Mucosa of gallbladder (tissue), 1 donor: ENCODE measurements at places on chromosomes 13 and 19. TPM values are rescaled to one million over a fixed set of nuclear protein-coding genes. Genes with fewer than 3 reads are reported as not detected.

The IL17D gene
- 7.1 TPM for total RNA-seq

DNA sequence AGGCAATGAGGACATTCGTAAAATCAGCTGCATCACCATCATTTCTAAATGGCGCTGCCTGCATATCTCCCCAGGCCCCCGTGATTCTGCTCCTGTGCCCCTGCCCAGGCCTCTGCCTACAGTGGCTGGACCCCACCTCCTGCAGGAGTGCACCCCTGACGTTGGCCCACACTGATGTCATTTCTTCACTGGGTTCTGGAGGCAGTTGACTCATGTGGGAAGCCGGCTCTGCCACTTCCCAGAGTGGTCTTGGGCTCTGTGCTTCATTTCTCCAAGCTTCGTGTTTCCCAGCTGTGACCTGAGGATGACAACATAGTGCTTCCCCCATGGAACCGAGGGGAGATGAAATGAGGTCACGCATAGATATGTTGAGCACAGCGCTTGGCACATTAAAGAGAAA lies 19.9 kb downstream of the CCNE1 start:
- DNase-seq: no peak

The OR7D2 gene
- total RNA-seq: not detected

GRCh38 chr19:14408491-14409145 lies 10.5 kb downstream of the DDX39A start:
- DNase-seq: no peak

GRCh38 chr19:2170987-2171348 lies 7.2 kb downstream of the DOT1L start:
- no peak for DNase-seq

The ZNF154 gene
- 11.7 TPM for total RNA-seq

DNA sequence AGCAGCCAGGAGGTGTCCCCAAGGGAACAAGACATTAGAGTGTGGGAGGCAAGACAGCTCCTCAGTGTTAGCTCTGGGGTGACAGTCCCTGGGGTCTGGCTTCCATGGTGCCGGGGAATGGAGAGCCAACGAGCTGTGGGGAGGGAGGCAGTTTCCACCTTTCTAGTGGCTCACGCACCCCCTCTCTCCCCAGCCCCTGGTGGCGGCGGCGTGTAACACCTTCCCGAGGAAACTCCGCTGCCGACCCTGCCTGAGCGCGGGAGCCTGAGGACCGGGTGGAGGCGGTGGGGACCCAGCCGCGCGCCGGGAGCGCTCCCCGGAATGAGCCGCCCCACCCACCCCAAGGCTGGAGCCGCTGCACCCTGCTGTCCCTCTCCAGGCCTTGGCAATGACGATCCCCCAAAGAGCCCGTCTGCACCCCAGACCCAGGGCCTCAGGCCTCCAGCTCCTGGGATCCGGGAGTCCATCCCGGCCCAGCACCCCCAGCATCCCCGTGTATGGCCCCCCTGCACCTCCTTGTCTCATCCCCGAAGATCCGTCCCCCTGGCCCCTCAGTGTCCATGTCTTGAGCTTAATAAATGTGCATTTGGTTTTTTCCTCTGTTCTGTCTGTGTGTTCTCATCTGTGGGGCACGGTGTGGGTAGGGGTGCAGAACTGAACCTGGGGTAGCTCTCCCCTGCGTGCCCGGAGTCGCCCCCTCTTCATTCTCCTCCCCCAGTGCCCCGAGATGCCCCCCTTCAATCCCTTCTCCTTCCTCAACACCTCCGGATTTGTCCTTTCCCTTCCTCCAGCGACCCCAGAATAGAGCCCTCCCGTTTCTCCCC lies 622 bp upstream of the FXYD5 start:
- no peak for DNase-seq

DNA sequence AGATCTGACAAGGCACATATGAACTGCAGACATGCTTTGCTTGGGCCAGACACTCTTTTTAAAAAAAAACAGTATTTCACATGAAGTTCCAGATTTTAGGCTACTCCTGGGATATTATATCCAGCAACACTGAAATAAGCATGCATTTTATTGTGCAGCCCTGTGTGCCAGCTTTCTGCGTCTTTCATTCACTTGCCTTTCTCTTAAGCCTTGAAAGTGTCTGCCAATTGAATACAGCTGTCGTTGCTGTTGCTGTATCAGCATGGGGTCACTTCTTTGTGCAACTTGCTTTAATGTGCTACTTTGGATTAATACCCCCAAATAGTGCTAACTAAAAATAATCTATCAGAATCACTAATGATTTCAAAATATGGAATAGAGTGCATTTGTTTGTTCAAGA lies 657.8 kb downstream of the SLITRK6 start:
- DNase-seq: no peak

The IGFL3 gene
- total RNA-seq: not detected

DNA sequence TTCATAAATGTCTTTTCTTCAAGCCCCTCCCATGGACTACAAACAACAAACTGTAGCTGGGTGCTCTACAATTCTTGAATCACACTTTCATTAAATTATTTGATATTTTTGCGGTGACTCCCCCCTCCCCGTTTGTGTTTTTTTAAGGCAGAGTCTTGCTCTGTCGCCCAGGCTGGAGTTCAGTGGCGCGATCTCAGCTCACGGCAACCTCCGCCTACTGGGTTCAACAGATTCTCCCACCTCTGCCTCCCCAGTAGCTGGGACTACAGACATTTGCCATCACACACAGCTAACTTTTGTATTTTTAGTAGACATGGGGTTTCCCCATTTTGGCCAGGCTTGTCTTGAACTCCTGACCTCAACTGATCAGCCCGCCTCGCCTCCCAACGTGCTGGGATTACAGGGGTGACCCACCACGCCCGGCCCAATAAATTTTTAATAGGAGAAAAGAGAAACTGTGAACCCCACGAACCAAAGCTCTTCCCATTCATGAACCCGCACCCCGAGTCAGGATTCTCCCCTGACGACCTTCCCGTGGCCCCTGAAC lies 703 bp downstream of the ZNF506 start:
- DNase-seq: no peak

DNA sequence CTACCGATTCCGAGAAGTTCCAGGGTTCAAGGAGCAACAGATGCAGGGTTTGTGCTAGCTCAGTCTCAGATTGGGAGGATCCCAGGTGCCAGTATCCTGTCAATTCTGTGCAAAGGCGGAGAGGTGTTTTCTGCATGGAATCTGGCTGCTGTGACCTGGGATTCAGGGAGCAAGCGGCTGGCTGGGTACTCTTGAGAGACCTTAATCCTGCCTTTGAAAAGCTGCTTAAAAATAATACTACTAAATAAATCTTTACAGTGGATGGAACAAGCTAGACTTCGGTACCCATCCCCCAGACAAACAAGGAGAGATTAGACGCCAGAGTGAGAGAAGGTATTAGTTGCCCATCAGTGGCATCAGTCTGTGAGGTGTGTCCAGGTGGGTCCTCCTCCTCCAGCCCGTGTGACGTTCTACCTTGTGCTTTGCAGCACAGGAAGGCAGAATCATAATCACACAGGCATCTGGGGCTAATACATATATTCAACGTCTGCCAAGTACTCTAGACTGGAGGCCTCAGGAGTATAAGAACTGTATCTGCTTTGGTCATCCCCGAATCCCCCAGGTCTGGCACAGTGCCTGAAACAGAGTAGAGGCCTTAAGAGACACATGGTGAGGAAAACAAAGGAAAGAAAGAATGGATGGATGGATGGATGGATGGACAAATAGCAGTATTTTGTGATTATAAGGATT lies 230.6 kb downstream of the ZNF536 start:
- no peak for DNase-seq

DNA sequence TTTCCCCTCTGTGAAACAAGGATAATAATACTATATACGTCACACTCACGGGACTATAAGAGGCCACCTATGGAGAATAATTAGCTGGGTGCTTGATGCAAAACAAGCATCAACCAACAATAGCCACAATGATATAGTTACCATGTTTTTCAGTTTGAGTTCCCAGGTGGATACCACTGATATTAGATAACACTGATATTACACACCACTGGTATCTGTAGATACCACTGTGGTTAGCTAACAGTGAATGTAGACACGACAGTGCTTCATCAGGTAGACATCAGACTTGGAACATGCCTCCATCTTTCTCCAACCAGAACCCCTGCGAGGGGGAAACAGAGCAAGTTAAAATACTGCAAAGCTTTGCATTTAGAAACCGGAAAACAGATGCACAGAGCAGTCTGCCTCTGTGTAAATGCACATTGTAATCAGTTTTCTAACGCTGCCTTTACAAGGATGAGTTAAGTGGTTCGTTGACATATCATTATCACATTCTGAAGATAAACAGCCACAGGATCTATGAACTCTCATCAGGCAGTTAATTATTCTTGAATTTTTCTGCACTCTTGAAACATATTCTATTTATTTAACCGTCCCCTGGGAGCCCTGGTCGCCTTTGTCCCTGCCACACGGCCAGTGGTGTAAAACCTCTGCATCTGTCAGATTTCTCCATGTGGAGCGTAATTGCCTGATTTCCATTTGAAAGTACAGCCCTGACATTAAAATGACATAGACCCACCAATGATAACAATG lies 80.7 kb downstream of the RNASEH2B start:
- no peak for DNase-seq

GRCh38 chr19:6423499-6424194 lies 964 bp downstream of the KHSRP start:
- no peak for DNase-seq

The LYL1 gene
- 11.7 TPM for total RNA-seq

GRCh38 chr13:75418997-75419396 lies 63.0 kb downstream of the TBC1D4 start:
- DNase-seq: no peak

The GPR42 gene
- not detected for total RNA-seq

The ZNF100 gene
- 7.6 TPM for total RNA-seq

DNA sequence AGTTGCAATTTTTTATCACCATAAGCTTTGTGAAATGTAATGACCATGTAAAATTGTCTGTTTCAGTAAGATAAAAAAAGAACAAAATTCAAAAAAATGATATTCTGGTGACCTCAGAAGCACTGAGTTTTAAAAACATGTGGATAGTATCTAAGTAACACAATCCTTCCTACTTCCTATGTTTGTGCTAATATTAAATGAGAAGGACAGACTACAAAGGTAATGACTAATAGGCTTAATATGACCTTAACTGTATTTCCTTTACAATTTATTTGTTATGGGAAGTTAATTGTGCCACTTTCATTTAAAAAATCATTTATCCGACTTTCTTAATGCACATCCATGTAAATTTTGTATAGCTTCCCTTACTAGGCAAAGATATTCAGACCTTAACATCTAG lies 1030.4 kb upstream of the ATXN8OS start:
- no peak for DNase-seq

DNA sequence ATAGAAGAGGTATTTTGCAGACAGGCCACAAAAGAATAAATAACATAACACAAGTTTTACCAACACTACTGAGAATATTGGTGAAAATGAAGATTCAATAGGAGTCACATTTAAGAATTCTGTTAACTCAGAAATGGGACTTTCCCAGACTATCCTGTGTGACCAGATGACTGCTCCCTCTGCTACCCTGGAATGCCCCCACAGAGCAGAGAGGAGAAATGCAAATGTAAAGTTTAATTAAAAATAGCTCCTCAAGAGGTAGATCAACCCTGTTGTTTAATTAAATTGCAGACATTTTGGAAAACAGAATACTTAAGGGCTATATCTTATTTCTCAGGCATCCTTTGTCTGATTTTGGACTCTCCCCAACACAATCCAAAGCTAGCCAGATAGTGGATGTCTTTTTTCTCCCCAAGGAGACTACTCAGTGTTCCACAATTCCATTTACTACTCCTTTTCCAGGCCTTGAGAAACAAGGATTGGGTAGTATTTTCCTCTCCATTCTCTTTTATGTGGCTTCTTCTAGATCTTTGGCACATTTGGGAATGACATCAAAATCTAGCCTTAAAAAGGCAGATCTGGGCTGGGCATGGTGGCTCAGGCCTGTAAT lies 104.7 kb upstream of the TSC22D1 start:
- DNase-seq: no peak

- no peak for DNase-seq
Observed at GRCh38 chr13:24636776-24637175, 43.4 kb upstream of the ATP12A start.

GRCh38 chr13:106083620-106084350 lies 451.7 kb downstream of the EFNB2 start:
- DNase-seq: peak; percentile 56

DNA sequence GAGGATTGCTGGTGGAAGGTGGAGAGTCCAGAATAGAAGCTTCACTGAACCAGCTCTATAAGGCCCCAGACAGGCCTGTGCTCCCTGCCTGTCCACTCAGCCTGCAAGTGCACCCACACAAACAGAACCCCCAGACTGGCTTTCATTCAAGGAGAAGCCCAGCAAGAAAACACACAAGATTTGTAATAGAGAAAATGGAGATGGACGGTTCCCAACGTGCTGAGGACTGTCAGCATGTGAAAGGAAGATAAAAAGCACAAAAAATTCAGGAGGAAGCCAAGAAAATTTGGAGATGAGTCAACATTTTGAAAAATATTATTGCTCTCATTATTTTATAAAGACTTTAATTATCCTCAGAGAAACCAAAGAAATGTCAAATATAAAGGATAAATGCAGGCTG lies 218.2 kb upstream of the SLC10A2 start:
- DNase-seq: no peak

DNA sequence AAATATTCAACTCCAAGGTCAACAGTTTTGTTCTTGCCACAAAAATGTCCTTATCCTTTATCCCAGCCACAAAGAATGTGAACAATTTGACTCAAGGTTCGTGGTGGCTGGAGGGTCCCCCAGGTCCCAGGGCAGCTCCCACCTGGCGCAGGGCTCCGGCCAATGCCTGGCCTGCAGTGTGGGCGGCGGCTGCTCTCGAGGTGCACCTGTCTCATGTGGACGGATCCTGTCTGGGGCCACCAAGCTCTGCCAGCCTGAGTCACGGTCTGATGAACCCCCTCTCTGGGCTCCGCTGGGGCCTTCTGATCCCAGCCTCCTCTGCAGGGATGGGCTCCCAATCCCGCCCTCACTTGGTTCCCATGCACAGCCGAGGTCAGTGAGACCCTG lies 49.4 kb downstream of the GAS6 start:
- DNase-seq: no peak

DNA sequence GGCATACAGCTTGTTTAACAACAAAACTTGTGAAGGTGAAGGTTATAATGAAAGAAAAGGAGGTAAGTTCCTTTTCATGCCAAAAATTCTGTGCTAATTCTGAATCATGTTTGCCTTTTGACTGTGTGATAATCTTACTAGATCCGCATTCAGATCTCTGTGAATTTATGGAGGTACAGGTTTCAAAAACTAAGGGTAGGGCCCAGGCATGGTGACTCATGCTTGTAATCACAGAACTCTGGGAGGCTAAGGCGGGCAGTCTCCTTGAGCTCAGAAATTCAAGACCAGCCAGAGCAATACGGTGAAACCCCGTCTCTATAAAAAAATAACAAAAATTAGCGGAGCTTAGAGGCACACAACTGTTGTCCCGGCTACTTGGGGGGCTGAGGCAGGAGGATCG lies 45.9 kb downstream of the PCDH9 start:
- no peak for DNase-seq

DNA sequence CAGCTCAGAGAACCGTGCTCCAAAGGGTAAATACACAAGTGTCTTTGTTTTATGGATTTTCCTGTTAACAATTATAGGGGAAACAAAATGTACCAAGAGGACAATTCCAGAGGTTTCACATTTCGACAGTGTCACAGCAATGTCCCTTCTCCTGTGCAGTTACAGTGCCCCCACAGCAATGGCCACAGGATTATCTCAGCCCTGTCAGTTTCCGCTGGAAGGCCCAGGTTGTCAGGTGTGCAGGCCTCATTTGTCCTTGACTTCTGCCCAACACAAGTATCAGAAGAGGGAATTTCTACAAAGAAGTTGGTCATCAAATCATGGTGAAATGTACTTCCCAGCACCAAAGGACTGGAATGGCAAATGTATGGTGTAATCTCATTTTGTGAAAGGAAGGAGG lies 11.2 kb upstream of the N4BP2L2 start:
- no peak for DNase-seq

The SCN1B gene
- 4.8 TPM for total RNA-seq
